ENCODE measurements at places on chromosomes 11 and 22. TPM values are rescaled to one million over a fixed set of nuclear protein-coding genes. Genes with fewer than 3 reads are reported as not detected.

GRCh38 chr22:42131562-42131961 lies 952 bp upstream of the CYP2D6 start:
- DNase-seq: no peak

PIK3C2A gene
- total RNA-seq: 73.4 TPM

- no peak for DNase-seq
These were observed 704.3 kb downstream of the DLG2 start for GRCh38 chr11:84922836-84923235.

DNA sequence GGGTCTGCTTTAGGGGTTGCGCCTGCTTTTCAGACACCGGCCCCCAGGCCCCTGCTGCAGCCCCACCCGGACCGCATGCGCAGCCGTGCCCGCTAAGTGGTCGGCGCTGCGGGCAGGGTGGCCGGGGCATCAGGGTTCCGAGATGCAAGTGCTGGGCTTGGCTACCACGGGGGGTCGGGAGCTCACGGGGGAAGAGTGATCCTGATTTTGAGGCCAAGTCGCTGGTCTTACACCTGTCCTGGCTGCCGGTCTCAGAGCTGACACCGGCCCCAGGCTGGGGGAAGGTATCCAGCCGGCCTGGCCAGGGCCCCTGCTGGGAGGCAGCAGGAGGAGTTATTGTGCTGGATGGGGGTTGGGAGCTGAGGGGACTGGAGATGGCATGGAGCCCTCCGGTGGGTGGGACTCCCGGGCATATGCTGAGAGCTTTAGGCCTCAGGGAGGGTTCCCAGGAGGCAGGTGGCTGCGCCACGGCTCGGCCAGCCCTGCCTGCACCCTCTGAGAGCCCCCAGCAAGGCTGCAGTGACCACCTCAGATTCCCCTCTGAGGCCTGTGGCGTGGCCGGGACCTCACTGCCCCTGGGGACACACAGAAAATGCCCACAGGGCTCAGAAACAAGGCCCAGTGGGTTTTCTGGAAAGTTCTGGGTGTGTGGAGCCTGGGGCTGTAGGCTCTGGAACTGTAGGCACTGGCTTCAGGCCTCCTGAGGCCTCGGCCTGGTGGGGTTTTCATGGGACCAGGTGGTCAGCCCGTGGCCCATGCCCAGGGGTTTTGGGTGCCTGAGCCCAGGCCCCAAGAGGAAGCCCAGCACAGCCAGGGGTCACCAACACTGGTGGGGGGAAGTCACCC lies 4.4 kb upstream of the MUC5AC start:
- DNase-seq: no peak

DNA sequence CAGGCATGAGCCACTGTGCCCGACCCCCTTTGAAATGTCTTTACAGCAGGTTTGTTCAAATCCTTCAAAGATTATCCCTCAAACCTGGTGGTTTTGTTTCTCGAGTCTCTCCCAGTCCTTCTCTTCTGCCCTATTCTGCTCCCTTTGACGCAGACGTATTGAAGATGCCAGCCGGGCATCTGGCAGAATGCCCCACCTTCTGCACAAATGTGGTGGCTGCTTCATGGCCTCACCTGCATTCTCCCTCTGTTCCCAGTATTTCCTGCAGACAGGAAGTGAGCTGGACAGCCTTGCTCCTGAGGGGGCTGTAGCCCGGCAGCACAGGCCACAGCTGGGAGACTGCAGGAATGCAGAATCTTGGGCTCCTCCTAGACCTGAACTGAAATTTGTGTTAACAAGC lies 4.8 kb upstream of the NAP1L4 start:
- no peak for DNase-seq

SCGB1D2 gene
- not detected for total RNA-seq

PATE2 gene
- total RNA-seq: 0.32 TPM

GRCh38 chr11:126914941-126915340 lies 85.6 kb downstream of the KIRREL3 start:
- peak; percentile 83 for DNase-seq

DNA sequence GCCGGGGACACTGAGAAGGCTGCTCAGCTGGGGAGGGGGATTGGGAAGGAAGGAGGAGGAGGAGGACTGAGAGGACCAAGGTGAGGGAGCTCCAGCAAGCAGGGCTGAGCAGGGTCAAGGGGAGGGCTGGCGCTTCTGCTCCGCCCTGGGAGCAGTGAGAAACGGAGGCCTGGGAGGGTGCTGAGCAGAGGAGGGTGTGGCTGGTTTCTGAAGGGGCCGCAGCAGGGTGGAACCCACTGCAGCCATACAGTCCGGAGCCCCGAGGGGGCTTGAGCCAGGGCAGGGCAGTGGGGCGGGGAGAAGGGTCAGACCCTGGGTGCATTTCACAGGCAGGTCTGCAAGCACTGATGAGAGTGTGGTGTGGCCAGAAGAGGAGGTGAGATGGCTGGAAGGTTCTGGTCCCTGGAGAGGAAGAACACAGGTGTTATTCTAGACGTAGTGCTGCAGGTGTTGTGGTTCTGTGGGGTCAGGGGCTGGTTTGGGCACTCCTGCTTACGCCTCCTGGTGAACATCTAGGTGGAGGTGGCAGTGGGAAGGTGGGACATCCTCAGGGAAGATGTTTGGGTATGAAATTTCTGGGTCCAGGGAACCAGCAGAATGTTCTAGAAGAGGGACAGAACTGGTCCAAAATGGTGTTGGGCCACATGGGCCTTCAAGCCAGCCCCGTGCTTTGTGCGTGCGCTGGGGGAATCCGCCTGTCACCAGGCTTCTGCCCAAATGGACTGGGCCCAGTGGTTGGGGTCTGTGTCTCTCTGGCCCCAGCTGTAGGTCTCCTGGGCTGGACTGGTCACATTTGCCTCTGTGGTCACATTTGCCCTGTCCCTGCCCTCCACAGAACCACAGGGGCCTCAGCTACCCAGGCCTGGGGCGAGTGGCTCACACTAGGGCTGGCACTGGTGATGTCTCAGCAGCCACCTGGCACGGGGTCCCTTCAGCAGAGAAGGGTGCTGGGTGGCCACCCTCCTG lies 714.7 kb downstream of the BRD1 start:
- no peak for DNase-seq

GRCh38 chr22:45878901-45879551 lies 97.9 kb downstream of the WNT7B start:
- no peak for DNase-seq

LDLRAD3 gene
- 2.6 TPM for total RNA-seq

- peak; percentile 47 for DNase-seq
These were observed 2.0 kb downstream of the IFT27 start for GRCh38 chr22:36773935-36774334.

- peak; percentile 26 for DNase-seq
These were observed 1.3 kb downstream of the SELENOM start for GRCh38 chr22:31106001-31106571.

GRCh38 chr11:130726234-130727037 lies 189.8 kb downstream of the SNX19 start:
- DNase-seq: no peak

TRIM48 gene
- total RNA-seq: not detected
